T1000 (cell line): ENCODE measurements at places on chromosomes 11 and 22.

GRCh38 chr11:95248666-95249467 is 17.9 kb upstream of the SESN3 start:
- DNase-seq = no peak

GRCh38 chr11:117816151-117816741 is 8.3 kb downstream of the FXYD2 start:
- DNase-seq = no peak

GRCh38 chr11:20205807-20206206 is 45.5 kb upstream of the DBX1 start:
- no peak for DNase-seq

GRCh38 chr22:47781427-47782111 is 1019.1 kb downstream of the TBC1D22A start:
- DNase-seq = no peak

GRCh38 chr11:27282806-27283205 is 80.2 kb downstream of the CCDC34 start:
- no peak for DNase-seq

DNA sequence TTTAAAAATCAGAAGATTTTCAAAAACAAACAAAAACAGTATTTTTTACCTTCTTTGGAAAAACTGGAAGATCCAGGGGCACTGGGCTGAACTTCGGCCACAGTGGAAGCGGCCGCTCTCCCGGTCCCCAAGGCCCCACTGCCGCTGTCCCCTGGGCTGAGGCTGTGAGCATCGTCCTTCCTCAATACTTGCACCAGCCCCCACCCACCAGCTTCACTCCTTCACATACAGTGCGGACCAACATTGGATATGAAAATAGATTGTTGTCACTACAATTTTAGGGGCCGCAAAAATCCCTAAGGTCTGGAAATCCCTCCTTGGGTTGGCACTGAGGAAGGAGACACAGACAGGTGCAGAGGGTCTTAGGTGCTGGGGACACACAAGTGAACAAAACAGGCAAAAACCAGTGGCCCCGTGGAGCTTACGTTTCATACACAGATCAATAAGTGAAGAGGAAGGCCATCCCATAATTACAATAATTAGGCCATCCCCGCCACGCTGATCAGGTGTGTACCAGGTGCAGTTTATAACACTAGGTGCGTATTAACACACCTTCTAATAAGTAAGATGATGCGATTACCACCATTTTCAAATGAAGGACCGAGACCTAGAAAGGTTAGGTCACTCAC is 28.2 kb upstream of the SLC22A12 start:
- no peak for DNase-seq

DNA sequence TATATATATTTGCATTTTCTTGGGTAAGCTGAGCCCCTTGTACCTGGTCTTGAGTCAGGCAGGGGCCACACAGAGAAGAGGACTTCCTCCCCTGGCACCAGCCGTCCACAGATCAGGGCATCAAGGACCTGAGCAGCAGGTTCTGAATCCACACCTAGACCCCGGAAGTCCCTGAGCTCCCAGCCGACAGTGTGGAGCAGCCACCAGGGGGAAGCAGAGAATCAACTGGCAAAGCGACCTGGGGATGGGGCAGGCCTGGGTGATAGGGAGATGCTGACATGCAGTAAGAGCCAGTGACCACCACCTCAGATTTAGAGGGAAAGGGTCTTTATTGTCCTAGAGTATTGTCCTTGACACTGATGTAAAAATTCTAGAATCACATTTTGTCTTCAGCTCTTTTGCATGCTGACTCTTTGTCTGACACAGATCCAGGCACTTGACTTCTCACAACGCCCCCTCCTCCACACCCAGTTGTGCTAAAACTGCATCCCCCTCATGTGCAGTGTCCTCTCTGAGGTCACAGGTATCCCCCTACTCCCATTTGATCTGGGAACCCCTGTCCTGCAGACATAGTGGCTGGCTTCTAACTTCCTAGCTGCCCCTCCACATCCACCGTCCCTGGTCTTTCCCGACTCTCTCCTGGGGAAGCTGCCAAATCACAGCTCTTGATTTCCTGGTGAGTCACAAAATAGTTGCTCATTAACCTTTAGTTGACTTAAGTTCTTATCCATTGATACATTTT is 109.3 kb downstream of the GGTLC2 start:
- no peak for DNase-seq

GRCh38 chr22:50601669-50602337 is 1.2 kb downstream of the MAPK8IP2 start:
- no peak for DNase-seq

DNA sequence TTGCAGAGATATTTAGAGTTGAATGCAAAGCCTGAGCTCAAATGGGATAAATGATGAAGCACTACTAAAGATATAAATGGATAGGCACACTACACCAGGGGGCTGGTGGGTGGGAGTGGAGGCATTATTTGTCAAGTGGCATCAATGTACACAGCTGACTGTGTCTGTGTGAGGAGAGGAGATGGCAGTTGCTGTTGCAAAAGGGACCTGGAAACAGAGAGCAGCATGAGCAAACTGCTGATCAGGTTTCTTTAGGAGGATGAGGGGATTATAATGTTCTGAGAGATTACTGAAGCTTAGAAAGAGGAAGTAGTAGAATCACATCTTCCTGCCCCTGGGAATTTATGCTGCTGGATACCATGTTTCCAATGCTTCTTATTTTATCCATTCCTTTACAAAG is 39.4 kb upstream of the LIN7C start:
- DNase-seq = no peak

GRCh38 chr11:111406589-111406988 is 27.5 kb upstream of the POU2AF1 start:
- DNase-seq = peak; percentile 29

DNA sequence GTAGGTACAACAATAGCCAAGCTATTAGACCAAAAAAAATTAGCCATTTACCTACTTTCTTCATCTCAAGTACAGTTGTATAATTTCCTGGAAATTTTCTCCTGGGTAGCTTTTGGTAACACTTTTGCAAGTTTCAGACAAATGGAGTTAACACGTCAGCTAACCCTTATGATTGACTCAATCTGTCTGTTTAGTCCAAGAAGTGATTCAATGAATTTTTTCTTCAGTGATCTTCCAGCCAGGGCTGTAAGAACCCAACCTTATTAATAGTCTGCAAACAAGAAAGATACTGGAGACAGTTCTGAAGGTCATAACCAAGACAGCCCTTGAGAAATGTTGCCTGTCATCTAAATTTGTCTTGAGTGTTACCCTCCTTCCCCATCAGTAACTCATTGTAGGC is 30.1 kb upstream of the FIBIN start:
- DNase-seq = no peak

- peak; percentile 81 for DNase-seq
These were observed 10.8 kb upstream of the LDHA start for GRCh38 chr11:18383388-18384156.

- DNase-seq = no peak
These were observed 18.9 kb downstream of the SHANK3 start for GRCh38 chr22:50691521-50691920.

- no peak for DNase-seq
These were observed 7.7 kb downstream of the LIPT2 start for GRCh38 chr11:74485868-74486267.

- no peak for DNase-seq
These were observed 22.0 kb downstream of the CELSR1 start for GRCh38 chr22:46515208-46516111.

GRCh38 chr11:16897470-16898061 is 116.6 kb downstream of the PLEKHA7 start:
- DNase-seq = no peak

- no peak for DNase-seq
These were observed 34.5 kb upstream of the RTL6 start for GRCh38 chr22:44532552-44532951.

DNA sequence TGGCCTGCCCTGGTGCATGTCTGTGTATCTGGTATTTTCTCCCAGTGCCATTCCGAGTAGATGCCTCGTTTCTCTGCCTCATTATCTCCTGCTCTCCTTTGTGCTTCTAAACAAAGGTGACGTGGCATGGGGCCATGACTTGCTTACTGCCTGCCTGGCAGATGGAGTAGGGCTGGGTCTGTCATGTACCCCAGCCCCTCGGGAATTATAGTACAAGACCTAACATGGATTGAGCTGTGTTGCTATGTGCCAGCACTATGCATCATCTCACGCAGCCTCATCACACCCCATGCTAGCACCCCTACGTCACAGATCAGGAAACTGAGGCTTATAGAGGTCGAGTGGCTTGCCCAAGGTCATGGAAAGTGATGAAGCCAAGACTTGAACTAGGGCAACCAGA is 88.1 kb downstream of the GALNT18 start:
- DNase-seq = no peak

DNA sequence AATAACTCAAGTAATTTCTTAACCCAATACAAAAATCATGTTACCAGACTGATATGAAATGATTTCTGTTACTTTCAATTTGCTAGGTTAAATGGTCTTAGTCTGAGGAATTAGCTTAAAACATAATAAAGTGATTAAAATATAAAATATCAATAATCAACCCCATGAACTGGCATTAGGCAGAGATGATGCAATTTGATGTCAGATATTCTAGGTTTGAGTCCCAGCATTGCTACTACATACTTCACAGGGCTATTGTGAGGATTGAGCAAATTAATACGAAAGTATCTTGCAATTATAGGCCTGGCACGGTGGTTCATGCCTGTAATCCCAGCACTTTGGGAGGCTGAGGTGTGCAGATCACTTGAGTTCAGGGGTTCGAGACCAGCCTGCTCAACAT is 66.5 kb downstream of the PICALM start:
- no peak for DNase-seq

GRCh38 chr22:25392584-25392983 is 171.9 kb upstream of the GRK3 start:
- no peak for DNase-seq

- no peak for DNase-seq
These were observed 889.4 kb upstream of the TENM4 start for GRCh38 chr11:80330264-80330663.

DNA sequence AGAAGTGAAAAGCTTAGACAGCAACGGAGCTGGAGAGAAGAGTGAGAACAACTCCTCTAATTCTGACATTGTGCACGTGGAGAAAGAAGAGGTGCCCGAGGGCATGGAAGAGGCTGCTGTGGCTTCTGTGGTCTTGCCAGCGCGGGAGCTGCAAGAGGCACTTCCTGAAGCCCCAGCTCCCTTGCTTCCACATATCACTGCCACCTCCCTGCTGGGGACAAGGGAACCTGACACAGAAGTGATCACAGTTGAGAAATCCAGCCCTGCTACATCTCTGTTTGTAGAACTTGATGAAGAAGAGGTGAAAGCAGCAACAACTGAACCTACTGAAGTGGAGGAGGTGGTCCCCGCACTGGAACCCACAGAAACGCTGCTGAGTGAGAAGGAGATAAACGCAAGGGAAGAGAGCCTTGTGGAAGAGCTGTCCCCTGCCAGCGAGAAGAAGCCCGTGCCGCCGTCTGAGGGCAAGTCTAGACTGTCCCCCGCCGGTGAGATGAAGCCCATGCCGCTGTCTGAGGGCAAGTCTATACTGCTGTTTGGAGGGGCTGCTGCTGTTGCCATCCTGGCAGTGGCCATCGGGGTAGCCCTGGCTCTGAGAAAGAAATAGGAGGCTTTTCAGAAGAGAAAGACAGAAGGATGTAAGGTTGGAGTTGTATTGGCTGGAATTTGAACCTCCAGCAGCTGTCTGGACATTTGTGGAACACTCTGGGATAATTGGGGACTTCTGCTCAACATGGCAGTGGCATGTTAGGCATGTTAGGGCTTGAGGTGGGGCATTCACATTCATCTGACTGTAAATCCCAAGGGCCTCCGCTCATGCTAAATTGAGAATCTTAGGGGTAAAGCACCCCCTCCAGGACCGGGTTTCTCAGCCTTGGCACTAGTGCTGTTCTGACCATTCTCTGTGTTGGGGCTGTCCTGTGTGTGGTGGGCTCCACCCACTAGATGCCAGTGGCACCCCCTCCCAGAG is 47.1 kb downstream of the BID start:
- DNase-seq = no peak

DNA sequence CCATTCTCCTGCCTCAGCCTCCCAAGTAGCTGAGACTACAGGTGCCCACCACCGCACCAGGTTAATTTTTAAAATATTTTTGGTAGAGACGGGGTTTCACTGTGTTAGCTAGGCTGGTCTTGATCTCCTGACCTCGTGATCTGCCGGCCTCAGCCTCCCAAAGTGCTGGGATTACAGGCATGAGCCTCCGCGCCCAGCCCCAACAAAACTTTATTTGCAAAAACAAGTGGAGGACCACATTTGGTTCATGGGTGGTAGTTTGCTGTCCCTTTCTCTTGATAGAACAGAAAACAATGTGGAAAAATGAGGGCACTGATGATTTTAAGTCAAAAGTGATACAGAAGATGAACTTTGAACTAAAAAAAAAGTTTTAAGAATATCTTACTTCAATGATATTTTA is 121.8 kb upstream of the SERPIND1 start:
- DNase-seq = no peak
